ENCODE measurements at places on chromosomes 4 and X.

DNA sequence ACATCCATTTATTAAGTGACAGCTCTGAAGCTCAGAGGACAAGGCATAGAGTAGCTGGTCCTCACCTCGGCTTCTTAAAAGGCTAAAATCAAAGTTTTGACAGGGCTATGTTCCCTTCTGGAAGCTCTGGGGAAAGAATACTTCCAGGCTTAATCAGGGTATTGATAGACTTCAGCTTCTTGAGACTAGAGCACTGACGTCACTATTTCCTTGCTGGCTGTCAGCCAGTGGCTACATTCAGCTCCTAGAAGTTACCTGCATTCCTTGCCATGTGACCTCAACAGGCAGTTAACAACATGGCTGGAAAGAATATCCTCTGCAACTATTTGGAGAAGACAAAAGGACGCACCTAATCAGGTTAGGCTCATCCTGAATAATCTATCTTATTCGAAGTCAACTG, 1144.8 kb downstream of the ADGRL3 start:
- DNase-seq: no peak

- DNase-seq: no peak
Observed at GRCh38 chrX:147072747-147073146, 258.2 kb upstream of the CXorf51A start.

DNA sequence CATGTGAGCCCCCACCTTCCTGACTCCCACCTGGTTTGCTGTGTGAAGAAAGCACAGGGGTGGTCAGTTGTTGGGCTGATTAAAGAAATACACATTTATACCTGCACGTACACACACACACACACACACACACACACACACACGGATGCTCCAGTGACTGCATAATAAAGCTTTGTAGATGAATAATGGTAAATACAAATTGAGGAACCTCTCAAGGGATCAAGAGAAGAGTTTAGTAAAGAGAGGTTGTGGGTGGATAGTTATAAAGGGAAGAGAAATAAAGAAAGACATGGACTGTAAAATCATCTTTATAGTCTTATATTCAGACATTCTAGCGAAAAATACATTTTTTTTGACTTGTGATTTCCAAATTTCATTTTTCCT, 144.1 kb downstream of the MGST2 start:
- no peak for DNase-seq

DNA sequence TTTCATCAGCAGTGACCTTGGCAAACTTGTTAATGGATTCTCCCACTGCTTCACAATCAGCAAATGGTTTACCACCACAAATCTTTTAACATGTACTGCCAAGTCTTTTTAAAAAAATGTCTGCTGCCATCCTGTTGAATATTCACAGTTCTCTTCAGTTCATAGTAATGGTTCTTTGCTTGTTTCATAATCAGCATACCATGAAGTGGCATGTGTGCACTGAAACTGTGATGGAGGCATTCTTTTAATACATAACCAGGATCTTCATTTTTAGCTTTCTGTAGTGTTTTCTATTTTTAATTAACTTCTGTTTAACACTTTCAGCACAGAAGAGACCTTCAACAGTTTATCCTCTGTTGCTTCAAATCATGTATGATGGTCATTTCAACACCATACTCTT, 230.1 kb upstream of the ARSJ start:
- DNase-seq: no peak

DNA sequence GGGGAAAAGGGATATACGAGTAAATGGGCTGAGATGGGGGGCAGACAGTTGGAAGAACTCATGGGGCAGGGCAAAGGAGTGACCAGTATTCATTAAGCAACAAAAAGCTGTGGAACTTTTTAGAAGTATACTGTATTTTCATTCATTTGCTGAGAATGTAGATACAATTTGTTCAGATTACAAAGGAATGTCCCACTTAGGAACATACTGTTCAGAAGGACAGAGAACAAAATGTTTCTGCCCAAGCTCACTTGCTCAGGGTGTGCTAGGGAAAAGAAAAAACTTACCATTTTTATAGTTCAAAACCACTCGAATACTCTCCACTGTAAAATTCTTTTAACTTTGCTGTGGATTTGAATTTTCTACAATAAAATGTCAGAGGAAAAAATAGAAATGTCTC, 135.2 kb upstream of the AFF2 start:
- DNase-seq: no peak

- no peak for DNase-seq
Observed at GRCh38 chr4:151292038-151292437, 15.1 kb downstream of the PRSS48 start.

GRCh38 chrX:38368774-38369173, 16.4 kb downstream of the OTC start:
- DNase-seq: no peak

GRCh38 chr4:663438-664428, 10.3 kb downstream of the ATP5ME start:
- DNase-seq: no peak

DNA sequence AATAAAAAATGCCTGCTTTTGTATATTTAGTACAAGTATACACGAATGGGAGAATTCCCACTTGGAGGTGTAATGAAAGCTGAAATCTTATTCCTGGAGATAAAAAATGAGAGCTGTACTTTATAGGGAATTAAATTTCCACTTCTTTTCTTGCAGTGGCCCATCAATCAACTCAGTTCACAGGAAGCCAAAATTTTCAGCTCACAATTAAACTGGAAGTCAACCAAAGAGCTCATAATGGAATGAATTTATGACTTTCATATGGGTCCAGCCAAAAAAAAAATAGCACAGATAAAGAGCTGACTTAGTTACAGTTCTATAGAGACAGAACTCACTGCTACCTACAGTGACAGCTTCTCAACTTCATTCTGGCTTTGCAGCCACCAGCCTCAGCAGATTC, 115.2 kb upstream of the TBC1D9 start:
- no peak for DNase-seq

DNA sequence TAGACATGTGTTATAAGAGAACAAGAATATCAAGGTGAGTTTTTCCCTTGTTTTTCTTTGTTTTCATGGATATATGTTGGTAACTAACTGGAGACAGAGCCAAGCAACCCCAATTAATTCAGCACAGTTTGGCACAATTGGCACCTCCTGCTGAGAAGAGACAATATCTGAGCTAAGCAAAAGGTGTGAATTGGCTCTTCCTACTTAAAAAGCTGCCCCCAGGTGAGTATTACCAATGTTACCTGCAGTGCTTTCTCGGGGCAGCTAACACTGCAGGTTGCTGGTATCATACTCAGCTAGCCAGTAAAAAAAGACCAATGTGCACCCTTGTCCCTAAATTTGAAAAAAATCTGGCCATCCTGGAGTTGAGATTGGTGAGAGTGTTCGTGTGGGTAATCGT, 871.2 kb upstream of the TENM3 start:
- DNase-seq: no peak

- peak; percentile 98 for DNase-seq
Observed at GRCh38 chrX:318068-318738, 393 bp downstream of the GTPBP6 start.

GRCh38 chrX:47706575-47706974, 47.6 kb upstream of the UXT start:
- peak; percentile 56 for DNase-seq

- DNase-seq: no peak
Observed at GRCh38 chr4:7582313-7583097, 147.8 kb upstream of the PSAPL1 start.

- DNase-seq: no peak
Observed at GRCh38 chr4:57078685-57079521, 31.3 kb downstream of the IGFBP7 start.

DNA sequence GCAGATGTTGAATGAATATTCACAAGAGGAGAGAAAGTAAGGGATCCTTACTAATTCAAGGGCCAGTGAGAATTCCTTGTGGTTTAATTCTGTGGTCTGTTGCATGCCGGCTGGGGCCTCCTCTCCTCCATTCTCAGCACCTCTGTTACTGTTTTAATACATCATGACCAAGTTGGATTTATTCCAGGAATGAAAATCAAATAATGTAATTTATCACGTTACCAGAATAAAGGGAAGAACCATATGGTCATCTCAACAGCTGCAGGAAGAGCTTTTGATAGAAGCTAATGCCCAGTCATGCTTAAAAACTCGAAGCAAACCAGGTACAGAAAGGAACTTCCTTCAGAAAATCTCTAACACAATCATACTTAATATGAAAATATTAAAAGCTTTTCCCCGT, 54.1 kb downstream of the GRK4 start:
- no peak for DNase-seq

DNA sequence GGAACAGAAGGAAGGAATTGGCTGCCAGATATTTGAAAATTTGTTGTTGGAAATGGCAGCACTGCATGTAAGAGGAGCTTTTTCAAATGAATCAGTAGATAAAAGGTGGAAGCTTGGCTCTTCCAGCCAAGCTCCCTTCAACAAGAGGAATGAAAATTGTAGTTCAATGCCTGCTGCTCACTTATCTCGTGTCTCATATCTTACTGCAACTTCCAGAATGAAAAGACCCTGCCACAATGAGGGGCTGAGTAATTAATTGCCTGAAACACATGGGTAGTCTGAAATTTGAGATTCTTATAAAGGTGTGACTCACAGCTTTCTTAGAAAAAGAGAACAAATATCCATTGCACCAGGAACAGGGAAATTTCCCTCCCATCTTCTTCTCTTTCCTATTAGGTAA, 53.0 kb downstream of the HAND2 start:
- no peak for DNase-seq

- no peak for DNase-seq
Observed at GRCh38 chr4:113312529-113312928, 263.1 kb downstream of the ANK2 start.

DNA sequence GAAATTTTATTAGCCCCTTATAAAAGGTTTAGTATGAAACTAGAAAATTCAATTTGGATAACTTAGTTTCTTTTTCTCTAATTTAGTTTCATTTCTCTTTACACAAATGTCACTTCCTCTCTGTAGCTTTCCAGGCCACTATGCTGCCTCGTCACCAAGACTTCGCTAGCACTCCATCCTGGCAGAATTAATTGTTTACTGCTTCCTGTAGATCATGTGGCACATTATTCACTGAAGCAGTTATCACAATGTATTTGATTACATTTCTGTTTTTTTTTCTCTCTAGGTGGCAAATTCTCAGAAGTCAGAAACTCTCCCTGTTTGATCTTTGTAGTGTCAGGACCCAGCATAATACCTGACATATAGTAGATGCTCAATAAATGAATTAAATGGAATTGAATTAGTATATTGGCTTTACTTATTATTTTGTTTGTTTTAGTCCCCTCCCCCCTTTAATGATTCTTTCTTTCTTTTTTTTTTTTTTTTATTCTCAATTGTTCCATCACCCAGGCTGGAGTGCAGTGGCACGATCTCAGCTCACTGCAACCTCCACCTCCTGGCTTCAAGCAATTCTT, 9.3 kb upstream of the SAT1 start:
- no peak for DNase-seq

DNA sequence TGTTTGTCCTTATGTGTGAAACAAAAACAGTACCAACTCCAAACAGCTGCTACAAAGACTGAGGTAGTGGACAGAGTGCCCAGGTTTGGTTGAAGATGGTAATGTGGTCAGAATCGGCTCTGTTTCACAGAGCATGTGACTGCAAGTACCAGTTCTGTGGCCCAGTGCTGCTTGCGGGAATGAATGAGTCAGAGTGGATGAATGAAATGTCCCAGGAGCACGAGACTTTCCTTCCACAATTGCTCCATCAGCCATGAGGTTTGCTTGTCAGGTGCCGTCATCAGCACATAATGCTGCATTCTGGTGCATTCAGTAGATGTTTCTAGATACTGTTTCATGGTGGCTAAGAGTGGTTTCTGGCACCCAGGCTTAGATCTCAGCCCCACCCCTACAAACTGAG, 84.2 kb downstream of the GPR143 start:
- peak; percentile 34 for DNase-seq

DNA sequence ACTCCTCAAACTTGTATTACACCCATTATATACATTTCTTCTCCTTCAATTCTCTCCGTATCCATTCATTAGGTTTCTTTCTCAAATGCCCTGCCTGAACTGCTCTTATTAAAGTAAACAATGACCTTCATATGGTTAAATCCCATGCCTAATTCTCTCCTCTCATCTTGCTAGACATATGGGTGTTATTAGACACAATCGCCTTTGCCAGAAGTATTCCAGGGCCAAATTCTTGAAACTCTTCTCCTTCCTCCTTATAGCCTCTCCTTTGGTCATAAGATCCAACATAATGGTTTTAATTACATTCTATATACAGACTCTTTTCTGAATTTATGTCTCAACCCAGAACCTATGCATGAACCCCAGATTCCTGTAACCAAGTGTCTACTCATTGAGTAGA, 4.8 kb downstream of the ANXA10 start:
- DNase-seq: no peak

GRCh38 chrX:120358737-120359456, 3.0 kb upstream of the ATP1B4 start:
- peak; percentile 72 for DNase-seq

GRCh38 chrX:136892412-136892811, 11.9 kb upstream of the RBMX start:
- DNase-seq: no peak

DNA sequence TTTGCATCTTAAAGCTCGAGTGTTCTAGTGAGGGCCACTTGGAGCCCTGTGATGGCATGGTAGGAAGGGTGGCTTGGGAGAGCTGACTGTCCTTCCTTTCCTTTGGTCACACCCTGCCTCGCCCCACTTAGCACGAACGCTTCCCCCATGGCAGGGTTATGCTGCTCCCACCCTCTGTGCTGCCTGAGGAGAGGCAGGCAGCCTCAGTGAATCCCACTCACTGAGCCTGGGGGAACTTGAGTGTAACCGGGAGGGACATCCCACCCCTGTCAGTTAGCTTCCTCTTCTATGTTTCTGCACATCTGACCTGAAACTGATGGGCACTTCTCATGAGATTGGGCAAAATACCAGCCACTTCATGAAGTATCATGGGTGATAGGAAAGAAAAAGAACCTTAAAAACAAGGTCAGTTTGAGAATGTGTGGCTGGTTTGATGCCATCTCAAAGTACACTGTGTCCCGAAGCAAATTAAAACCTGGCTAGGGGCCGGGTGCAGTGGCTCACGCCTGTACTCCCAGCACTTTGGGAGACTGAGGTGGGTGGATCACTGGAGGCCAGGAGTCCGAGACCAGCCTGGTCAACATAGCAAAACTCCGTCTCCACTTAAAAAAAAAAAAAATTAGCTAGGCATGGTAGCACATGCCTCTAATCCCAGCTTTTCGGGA, 10.1 kb downstream of the TKTL1 start:
- no peak for DNase-seq
